ENCODE measurements at places on chromosomes 7 and 10.

- peak; percentile 65 for DNase-seq
Measured at GRCh38 chr10:71964098-71964742, at the start of gene CHST3. CHST3 (plus strand) TSS chr10:71964395; CDS start chr10:72005843, 41,448 bp downstream.

- no peak for DNase-seq
Measured at GRCh38 chr10:16779384-16779915, 37.8 kb downstream of the RSU1 start.

DNA sequence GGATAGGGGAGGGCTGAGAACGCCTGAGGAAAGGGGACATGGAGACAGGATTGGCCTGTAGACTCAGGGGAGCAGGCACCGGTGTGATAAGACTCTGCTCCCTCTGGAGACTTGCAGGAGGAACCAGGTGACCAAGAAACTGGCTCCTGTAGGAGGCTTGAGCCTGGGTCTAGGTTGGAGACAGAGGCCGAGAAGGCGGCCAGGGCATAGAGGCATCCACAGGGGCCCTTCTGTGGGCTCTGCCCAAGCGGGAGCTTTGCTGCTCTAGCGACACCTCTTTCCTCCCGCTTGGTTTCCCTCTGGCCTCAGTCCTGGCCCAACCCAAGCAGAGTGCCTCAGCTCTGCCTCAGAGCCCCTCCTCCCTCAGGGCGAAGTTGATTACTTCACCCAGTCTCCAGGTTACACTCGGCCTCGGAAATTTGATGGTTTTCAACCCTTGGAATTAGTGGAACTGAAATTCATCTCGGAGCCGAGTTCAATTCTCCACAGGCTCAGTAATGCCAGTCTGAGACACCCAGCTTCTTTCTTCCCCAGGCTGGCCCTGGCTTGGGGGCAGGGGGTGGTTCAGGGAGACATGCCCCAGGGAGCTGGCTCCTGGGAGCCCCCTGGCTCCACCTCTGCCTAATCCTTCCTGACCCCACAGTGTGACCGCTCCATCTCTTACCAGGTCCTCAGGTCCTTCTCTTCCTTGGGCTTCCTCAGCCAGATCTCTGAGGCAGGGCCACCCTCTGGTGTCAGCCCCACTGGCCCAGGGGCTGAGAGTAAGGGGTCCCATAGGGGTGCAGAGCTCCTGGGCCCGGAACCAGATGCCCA, 60.4 kb downstream of the PAX2 start:
- DNase-seq, result no peak

GRCh38 chr10:22583683-22584082, 130.7 kb downstream of the PIP4K2A start:
- DNase-seq, result no peak

DNA sequence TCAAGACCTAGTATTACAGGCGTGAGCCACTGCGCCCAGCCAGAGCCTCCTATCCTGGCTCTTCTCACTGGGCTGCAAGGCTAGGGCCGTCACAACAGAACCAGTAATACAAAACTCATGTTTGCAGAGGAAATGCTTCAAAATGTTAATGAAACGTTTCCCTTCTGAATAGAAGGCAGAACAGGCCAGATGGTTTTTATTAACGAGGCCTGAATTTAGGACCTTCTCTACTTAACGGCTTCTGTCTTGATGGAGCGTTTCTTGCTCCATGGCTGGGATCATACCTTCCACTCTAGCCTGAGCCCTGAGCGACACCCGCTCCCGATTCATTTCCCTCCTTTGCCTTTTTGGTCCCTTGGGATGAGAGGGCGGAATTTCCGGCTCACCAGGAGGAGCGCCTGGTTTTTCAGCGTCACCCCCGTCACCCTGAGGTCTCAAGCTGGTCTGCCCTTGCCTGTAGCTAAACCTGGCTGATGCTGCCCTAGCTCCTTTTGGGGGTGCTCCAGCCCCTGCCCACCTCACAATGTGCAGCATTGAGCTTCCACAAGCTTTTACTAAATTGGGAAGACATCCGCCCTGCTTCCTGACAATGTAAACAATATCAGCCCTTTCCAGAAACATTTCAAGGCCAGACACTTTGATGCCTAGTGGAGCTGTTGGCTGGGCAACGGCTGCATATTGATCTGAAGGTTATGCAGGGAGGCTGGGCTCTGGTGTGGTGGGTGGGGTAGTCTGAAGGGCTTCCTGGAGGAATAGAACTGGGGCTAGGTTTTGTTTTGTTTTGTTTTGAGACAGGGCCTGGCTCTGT, 5.2 kb downstream of the CLIP2 start:
- no peak for DNase-seq

GRCh38 chr7:41731493-41732435, 28.9 kb upstream of the INHBA start:
- no peak for DNase-seq

DNA sequence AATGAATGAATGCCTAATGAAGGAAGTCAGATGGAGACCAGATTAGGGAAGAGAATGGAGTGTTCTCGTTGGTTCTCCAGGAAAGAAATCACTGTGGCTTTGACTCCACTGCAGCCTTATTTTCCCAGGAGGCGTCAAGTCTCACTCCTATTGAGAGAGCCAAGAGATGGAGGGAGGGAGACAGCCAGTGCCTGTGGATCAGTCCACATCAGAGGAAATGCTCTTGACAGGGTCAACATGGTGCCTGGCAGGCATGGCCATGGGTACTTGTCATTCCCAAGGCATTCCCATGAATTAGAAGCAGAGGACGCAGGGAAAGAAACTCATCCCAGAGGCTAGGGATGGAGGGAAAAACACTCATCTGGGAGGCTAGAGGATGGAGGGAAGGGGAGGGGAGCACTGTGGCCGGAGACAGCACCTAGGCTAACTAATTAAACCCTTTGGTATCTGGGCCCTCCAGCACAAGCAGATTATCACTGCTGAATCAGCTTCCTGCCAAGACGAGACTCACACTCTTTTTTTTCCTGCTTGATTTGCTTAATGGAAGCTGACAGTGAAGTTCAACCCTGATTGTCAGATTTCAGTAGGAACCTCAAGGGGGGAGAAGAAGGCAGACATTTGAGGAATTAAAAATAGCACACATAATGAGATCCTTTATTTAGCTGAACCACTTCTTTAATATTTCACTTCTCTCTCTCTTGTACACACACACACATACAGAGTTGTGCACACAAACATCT, 1233.2 kb upstream of the AUTS2 start:
- no peak for DNase-seq

DNA sequence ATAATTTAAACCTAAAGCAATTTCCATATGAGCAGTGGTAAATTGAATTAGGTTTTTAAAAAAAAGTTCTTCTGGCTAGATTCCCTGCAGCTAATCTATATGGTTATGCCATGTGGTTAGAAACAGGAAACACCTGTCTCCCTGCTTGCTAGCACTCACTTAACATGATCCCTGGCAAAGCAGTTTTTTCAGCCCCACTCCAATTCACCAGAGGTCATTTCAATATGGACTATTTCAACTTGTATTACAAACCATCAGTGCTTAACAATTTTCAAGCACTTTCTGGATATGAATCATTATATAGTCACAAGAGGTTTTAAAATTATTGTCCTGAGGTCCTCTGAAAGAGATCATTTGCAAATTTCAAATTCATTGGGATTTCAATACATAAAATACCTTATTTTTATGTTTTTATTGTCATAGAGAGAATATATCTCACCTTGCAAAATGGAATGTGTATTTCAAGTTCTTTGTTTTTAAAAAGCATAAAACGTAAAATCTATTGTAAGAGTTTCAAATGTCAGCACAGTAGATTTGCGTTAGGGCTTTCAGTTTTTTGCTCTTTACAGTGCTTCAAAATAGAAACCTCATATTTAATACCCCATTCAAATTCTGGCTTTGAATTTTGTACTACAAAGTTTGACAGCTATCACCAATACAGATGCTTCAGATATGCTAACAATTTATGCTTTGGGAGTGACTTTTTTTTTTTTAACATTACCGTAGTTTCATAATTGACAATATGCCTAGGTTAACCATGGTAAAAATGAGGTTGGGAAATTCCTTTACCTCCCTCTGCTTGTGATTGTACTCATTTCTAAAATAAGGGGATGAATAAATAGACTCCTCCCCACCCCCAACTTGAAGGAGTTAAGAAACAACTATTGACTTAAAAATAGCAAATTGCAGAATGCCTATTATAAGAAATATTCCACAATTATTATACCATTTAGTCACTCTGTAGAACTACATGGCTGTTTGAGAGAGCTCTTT, 117.5 kb upstream of the HGF start:
- DNase-seq, result no peak

DNA sequence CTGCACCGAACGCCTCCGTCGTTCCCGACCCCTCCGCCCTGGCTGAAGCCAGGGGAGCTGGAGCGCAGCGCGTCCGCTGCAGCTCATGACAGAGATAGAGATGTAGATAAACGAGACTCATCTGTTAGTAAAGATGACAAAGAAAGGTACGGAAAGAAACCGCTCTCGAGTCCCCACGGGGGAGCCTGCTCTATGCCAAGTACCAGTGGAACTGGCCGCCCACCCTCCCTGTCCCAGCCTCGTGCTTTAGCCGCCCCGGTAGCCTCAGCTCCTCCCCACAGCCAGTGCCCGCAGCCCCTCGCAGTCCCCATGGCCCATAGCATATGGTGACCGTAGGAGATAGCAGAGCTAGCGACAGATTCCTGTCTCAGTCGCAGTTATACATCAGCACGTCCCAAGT, 344.7 kb upstream of the GALNT17 start:
- no peak for DNase-seq

- DNase-seq, result no peak
Measured at GRCh38 chr7:17929647-17930395, 10.5 kb downstream of the SNX13 start.

DNA sequence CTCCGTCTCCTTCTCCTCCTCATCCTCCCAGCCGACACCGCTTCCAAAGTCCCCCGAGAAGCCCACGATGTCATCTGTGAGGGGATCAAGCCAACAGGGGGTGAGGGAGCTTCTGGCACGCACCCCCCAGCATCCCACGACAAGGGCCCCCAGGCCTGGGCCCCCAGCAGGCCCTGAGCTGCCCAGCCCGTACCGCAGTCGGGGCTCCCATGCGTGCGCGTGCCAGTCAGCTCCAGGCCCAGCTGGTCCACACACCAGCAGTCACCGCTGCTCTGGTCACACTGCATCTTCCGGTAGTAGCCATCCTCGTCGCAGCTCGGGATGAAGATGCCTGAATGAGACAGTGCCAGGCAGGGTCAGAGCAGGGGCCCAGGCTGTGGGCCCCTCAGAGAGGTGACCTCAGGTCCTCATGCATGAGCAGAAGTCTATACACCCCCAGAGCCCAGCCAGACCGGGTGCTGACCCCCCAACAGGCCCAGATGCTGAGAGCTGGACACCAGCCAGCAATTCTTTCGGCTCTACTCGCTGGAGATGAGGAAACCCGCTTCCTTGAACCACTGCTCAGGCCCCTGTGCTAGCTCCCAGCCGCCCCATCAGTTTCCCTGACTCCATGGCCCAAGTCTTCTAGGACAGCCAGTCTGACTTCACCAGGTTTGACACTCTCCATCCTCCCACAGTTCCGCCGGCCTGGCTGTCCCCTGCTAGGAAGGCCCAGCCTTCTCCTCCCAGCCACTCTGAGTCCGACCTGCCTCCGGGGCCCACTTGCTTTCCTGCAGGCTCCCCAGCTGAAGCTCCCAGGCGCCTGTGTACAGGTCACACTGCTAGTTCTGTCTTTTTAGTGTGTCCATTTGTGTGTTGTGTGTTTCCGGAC, 25.3 kb downstream of the SPOCK2 start:
- no peak for DNase-seq

GRCh38 chr10:84026821-84027257, 112.5 kb upstream of the GHITM start:
- DNase-seq, result peak; percentile 46

- no peak for DNase-seq
Measured at GRCh38 chr10:55048830-55049498, 247.9 kb upstream of the PCDH15 start.
